ENCODE measurements at places on chromosomes 3 and 15.

DNA sequence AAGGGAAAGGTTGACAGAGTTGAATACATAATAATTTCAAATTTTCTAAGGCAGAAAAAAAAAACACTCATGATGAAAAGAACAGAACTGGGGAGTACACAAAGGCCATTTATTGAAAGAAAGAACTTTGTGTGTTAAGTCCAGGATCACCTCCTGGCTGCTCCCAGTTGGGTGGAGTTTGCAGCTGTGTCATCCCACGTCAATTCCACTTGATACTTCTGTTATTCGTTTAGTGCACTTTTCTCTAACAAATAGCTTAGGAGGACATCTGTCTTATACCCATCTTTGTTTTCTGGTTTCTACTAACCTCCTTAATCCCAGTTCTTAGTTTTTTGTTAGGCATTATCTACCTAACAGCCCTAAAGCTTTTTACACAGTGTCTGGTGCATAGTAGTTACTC is 44.7 kb downstream of the SGO1 start:
- no peak for DNase-seq

DNA sequence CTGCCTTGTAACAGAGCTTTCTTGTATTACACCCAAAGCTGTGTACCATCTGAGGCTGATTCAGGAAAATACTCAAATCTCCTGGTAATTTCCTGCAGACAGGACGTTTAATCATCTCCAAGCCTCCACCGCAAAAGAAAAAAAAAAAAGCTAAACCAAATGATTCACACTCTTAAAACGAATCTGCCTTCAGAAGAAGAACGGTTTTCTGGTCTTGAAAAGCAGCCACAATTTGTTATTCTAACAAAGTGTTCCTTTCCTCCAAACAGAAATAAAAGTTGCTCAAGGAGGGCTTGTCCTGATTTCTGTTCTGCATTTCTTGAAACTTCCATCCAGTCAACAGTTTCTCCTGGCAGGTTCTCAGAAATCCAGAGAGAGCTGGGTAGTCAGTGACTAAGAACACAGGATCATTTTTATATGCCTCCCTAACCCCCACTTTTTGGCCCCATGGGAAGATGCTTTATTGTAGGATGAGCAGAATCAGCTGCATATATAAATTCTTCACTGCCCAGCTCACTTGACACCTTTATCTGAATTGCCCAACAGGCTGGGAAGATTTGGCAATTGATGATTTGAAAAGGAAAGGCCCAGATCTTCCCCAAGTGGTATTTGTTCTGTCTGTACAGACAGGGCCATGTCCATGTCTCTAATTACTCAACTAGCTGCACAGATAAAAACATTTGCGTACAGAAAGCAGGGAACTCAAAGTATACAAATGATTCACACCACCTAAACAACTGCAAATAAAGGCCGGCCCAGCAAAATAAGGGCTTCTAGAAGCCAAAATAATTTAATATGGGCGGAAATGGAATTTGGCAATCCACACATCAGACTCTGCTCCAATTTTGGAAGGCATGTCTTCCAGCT is 41.0 kb upstream of the PRICKLE2 start:
- no peak for DNase-seq

GRCh38 chr3:111278959-111279358 is 207.3 kb downstream of the NECTIN3 start:
- DNase-seq: no peak

DNA sequence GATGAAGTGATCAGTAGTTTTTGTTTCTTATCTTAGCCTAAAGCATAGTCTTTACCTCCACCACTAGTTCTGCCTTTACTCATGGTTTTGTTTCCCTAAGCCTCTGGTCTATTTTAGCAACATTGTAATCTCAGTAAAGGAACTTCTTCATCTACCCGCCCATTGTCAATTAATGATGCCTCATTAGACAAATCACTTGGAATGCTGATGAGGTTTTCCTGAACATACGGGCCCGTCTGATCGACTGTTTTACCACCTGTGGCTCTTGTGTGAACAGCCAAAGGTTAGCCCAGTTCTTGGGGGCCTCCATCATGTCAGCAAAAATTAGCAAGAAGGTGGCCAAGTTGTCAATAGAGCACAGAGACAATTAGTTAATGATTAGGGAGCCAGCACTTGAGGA is 470.1 kb upstream of the ARRDC4 start:
- no peak for DNase-seq

Data from inflammatory macrophage (primary cell).